Calu3 (cell line): ENCODE measurements at places on chromosomes 5 and 9.

DNA sequence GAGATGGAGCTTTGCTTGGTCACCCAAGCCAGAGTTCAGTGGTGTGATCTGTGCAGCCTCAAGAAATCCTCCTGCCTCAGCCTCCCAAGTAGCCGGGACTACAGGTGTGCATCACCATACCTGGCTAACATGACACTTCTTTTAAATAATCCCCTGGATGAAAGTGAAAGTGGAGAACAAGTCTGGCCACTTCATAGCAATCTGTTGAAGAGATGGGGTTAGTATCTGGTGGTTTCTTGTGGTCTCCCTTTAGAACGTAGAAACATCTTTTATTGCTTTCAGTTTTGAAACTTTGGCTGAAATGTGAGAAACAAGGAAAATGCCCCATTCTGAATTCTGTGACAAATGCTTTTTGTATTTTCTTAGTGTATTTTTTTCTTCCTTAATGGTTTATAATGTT is 452.5 kb upstream of the RIOK2 start:
- no peak for DNase-seq

GRCh38 chr9:70030156-70030555 is 13.5 kb upstream of the MAMDC2 start:
- no peak for DNase-seq

- no peak for DNase-seq
Measured at GRCh38 chr9:16708656-16709435, 161.6 kb downstream of the BNC2 start.

GRCh38 chr5:159262472-159262858 is 625 bp upstream of the UBLCP1 start:
- DNase-seq = peak; percentile 4

- peak; percentile 9 for DNase-seq
Measured at GRCh38 chr9:16207161-16207560, 654.3 kb downstream of the CCDC171 start.
